Activated B cell treated with CpG ODN at 0.5 μM for 24 hours (primary cell): ENCODE measurements at places on chromosomes 7 and 10. TPM values are rescaled to one million over a fixed set of nuclear protein-coding genes. Genes with fewer than 3 reads are reported as not detected.

DNA sequence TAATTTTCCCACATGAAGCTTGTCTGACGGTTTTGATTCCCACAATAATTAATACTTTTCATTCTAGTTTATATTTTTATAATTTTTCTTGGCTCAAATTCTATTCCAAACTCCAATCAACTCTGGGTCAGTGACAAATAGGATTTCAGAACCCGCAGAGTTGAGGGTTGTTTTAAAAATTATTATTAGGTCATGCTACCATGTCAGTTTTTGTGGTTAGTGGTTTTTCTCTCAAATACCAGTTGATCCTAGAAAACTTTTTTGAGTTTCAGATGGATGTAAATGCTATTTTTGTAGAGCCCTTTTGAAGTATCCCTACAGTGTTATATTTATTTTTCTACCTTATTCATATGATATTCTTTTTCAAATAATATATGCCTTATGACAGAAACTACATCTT is 237.4 kb downstream of the SEMA3D start:
- no peak for DNase-seq

Gene PRR15
- total RNA-seq, result not detected in 2 replicates

DNA sequence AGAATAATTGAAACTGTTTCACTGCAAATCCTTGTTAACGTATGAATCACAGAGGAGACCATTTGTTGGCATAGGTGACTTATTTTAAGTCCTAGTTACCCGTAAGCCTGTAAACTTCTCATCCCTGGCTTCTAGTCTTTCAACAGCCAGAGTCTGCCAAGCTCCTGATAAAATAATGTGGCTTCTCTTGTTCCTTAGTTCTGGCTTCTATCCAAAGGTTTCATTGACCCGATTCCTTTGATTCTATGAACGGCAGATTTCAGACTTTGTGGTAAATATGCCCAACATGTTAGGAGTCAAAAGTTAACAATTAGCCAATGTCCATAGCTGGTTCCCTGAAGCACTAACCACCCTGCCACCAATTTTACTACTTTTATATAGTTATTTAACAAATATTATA is 23.3 kb downstream of the DNAH11 start:
- DNase-seq, result no peak

GRCh38 chr10:125846894-125847293 is 23.5 kb downstream of the BCCIP start:
- DNase-seq, result no peak

GRCh38 chr10:4437791-4438190 is 388.2 kb upstream of the AKR1E2 start:
- DNase-seq, result no peak

Gene CRYGN
- total RNA-seq, result not detected in 2 replicates

DNA sequence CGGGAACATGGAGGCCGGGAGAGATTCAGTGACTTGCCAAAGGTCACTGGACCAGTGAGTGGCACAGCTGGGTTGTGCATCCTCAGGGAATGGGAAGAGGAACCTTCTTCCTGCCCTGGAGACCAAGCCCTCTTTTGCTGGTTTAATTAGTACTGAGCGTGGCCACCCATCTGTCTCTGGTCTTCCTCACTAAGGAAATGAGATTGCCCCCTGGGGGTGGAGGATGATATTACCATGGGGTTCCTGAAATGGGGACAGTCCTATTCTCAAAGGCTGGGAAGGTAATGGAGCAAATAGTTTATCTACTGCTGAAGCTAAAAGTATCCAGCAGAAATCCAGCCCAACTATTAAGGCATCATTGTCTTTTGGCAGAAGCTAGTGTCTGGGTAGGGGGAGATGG is 98.6 kb upstream of the FGFR2 start:
- no peak for DNase-seq

Gene SPACDR
- total RNA-seq, result 2.3 and 2.7 TPM in 2 replicates

- no peak for DNase-seq
Observed at GRCh38 chr10:31773749-31774298, 154.8 kb downstream of the ARHGAP12 start.

DNA sequence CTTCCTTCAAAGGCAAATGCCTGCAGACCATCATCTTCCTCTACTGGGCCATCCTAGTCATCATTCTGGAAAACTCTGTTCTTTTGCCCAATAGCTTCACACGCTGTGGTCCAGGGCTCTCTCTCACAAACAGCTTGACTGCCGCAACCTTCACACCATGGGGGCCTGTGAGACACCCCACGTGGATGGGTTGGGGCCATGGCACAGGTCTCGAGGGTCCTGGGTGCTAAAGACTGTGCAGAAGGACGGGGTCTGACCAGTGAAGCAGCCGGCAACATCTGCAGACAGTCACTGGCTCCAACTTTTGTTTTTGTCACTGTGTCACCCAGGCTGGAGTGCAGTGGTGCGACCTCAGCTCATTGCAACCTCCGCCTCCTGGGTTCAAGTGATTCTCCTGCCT is 28.1 kb downstream of the BRI3 start:
- no peak for DNase-seq

DNA sequence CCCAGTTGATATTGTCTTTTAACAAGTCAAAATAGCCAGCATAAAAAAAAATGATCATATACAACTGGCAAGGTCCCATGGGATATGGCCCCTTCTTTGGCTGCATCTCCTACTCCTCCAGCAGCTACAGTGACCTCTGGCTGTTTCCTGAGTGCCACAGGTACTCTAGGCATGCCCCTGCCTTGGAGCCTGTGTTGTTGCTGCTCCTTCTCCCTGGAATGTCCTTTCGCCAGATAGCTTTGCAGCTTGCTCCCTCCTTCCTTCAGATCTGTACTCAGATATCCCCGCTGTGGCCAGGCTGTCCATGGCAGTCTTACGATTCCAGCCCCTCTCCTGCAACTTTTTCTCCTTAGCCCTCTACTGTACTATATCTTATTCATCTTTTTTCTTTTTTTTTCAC is 23.3 kb downstream of the CNNM2 start:
- no peak for DNase-seq

GRCh38 chr7:91431601-91432000 is 167.4 kb downstream of the FZD1 start:
- DNase-seq, result no peak

- DNase-seq, result no peak
Observed at GRCh38 chr10:79238158-79238520, 109.1 kb upstream of the PPIF start.

DNA sequence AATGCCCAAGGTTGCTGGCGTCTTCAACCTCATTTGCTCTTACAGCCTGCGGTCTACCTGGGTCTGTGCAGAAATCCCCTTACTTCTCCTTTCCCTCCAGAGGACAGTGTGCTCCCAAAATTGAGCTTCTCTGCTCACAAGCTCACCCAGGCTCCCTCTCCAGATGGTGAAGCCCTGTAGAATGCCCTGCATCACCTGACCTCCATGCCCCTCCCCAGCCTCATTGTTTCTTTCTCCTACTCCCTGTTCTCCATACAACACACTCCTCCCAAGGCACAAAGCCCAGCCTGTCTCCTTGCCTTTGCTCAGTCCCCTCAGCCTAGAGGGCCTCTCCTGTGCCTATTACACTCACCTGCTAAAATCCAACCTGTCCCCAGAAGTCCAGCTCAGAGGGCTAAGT is 3.5 kb downstream of the CRHR2 start:
- no peak for DNase-seq

- no peak for DNase-seq
Observed at GRCh38 chr7:11650500-11650899, 181.5 kb downstream of the THSD7A start.
